ENCODE measurements at places on chromosomes 5 and 9.

DNA sequence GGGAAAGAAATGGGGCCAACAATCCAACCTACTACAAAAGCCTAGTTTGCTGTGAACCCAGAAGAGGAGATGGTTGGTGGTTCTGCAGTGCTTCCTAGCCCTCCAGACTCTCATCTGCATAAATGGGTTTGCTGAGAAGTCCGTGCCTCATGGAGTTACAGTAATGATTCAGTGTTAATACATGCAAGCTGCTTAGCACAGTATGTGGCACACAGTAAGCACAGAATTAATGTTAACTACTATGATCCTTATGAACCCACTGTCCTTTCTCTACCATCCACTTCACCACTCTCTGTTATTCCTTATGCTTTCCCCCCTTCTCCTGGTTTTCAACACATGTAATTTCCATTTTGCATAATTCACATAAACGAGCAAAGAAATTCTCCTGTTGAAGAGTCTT is 100.0 kb downstream of the ACTBL2 start:
- no peak for DNase-seq

- no peak for DNase-seq
Measured at GRCh38 chr5:97726106-97726505, 543.1 kb upstream of the RIOK2 start.

DNA sequence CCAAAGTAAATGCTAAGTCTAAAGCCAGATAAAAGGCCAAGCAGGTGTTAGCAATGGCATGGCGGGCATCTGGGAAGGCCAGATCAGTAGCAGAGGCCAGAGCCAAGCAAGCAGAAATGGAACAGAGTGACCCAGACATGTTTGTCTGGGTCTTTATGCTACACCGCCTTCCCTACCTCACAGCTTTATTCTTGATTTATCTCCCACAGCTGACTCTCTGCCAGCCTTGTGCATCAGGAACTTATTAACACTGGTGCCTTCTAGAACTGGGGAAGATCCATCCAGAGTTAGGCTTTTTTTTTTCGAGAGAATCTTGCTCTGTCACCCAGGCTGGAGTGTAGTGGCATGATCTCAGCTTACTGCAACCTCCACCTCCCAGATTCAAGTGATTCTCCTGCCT is 112.5 kb upstream of the SLC44A1 start:
- DNase-seq = no peak

- DNase-seq = no peak
Measured at GRCh38 chr9:137326445-137327065, 24.5 kb upstream of the NRARP start.

DNA sequence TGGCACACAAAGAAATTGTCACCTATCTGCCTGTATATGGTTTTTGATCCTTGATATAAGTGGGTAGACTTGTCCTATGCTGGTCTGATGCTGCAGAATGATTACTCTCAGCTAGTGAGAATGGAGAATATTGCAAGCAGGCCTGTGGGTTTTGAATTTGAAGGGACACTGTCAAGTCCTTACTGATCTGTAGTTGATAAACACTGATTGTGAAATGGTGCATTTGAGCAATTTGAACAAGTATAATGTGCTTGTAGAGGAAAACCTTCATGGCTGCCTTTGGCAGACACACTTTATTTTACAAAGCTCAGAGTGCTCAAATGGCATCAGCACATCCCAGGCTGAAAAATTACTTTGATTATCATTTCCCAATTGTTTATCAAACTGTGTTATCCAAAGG is 9.3 kb downstream of the ENTREP1 start:
- DNase-seq = no peak

DNA sequence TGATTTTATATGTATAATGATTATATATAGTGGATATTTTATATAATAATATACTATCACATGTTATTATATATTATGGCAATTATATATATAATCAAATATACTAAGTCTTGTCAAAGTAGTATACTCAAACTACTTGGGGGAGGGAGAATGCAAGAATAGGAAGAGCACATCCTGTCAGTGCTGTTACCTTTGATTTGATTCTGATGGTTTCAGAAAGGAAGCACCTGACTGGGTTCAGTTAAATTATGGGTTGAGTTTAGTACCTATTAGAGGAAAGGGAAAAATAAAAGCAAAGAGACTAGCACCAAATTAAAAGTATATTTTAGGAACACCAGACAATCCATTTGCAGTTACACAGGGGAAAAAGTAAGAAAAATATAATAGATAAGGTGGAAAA is 107.6 kb downstream of the GRIA1 start:
- DNase-seq = no peak

DNA sequence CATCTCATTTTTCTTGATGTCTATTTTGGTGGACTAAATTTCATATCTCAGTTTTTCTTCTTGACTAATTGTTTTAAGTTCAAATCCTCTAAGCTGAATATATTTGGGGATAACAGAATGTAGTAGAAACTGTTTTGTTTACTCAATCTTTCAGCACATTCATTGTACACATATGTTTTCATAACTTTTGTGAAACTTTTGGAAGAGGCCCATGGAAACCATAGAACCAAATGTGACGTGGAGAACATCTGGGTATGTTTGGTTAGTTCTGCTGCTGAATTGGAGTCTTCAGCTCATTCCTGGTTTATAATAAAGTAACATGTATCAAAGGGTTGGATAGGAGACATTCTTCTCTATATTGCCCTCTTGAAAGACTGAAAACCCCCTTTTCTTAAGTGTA is 88.4 kb downstream of the CCDC171 start:
- no peak for DNase-seq

DNA sequence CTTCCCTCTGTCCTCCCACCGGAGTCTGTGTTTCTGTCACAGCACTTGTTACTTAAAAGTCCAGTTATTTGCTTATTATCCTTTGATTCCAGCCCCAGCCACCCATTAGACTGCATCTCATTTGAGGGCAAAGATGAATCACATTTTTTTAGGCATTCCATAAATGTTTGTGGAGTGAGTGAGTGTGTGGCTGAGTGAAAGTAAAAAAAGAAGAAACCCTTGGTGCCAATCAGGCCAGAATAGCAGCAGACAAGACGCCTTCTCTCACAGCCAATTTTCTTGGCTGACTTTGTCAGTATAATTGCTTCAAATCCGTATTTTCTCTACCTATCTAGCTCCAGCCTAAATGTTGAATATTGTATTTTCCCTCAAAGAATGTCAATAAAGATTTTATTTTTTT is 613.0 kb upstream of the WWC1 start:
- no peak for DNase-seq

DNA sequence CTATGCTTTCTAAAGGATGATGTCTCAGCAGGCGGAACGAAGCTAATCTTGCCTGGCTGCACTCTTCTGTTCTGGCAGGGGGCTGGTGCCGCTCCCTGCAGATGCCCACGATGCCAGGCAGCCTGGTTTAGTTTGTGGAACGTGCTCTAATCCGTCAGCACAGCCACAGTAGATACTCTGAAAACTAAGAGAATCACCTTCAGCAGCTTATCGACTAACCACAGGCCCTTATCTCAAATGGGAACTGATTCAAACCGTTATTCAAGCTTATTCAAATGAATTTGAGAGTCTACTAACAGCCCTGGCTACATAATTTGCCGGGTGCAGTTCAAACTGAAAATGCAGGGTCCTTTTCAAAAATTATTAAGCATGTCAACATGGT is 246.6 kb upstream of the ANKRD55 start:
- no peak for DNase-seq

GRCh38 chr5:51377151-51378060 is 5.8 kb upstream of the ISL1 start:
- no peak for DNase-seq

DNA sequence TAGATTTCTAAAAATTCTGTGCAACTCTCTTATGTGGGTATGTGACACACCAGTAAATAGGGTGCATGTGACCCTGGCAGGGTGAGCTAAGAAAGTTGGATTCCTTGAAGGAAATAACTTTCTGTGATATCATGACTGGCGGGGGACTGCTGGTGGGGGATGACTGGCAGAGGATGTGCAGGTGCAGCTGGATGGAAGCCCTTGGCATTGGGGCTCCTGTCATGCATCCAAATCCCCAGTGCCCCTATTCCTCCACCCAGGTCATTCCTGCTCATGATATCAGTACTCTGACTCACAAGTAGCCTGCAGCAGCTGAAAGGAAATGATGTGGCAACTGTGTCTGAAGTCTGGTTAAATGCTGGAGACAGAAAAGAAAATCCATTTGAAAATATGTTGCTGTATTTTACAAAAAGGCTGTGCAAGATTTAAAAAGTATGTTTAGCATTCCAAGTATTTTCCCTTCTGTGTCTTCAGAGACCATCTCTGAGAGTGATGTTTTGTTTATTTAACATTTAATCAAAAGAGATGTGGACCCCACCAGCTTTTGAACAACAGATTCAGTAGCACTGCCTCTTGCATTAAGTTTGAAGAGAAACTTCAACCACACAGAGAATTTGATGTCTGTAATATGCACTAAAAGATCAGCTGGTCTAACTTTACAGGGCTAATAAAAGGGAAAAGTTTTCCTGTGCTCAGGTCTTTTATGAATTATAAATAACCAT is 17.9 kb upstream of the ZSWIM6 start:
- no peak for DNase-seq

GRCh38 chr5:77869116-77869798 is 93.1 kb upstream of the TBCA start:
- no peak for DNase-seq

DNA sequence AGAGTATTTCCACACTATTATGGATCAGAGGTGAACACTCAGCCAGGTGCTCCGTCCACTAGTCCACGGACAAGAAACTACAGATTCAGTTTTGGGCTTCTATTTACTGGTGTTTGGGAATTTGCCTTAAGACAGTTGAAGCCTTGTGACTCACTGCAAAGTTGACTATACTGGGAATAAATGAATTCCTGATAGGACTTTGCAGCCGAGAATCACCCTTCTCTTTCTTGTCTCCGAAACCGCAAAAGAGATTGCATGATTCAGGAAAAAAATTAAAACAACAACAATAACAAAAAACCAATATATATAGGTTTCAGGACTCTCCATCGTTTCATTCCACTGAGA is 716 bp downstream of the TMEM171 start:
- DNase-seq = no peak

Measured in stimulated activated CD4-positive, alpha-beta T cell treated with anti-CD3 and anti-CD28 coated beads, TNF-alpha, amount 100 ng/mL, for 48 hours (primary cell).